ENCODE measurements at places on chromosomes 2 and 18. TPM values are rescaled to one million over a fixed set of nuclear protein-coding genes. Genes with fewer than 3 reads are reported as not detected.

GRCh38 chr2:238097988-238098871, 1.9 kb upstream of the ESPNL start:
- H3K36me3 ChIP-seq, result peaks cover 3% of the 10 kb centered on the region
- DNase-seq, result no peak
- H3K27ac ChIP-seq, result no peak overlapping the region

- no peak overlapping the region for H3K4me3 ChIP-seq
- H3K27me3 ChIP-seq, result no peaks in the 10 kb centered on the region
- DNase-seq, result no peak
- no peak overlapping the region for H3K27ac ChIP-seq
- no peaks in the 10 kb centered on the region for H3K36me3 ChIP-seq
These were observed 482.7 kb downstream of the DLGAP1 start for GRCh38 chr18:3972291-3972930.

DNA sequence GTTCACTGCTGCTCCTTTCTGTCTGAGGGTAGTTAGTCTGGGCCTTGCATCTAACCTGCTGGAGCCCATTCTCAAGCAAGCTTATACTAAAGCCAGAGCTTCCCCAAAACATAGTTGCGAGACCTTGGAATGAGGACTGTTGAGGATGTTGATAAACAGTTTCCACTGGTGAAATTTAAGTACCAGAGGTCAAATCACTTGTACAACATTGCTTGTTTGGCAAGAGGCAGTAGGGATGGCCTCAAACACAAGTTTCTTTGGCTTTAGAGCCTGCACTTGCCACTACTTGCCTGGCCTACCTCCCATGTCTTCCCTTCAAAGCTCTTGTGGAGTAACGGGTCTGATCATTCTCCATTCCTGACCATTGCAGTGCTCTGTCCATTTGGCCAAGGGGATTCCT, 262.7 kb downstream of the FHOD3 start:
- peaks cover 7% of the 10 kb centered on the region for H3K27me3 ChIP-seq
- no peaks in the 10 kb centered on the region for H3K4me1 ChIP-seq
- DNase-seq, result no peak
- H3K27ac ChIP-seq, result no peak overlapping the region
- H3K36me3 ChIP-seq, result no peaks in the 10 kb centered on the region

- H3K4me1 ChIP-seq, result peaks cover 2% of the 10 kb centered on the region
- H3K36me3 ChIP-seq, result no peaks in the 10 kb centered on the region
- H3K27me3 ChIP-seq, result no peaks in the 10 kb centered on the region
- no peak for DNase-seq
- H3K4me3 ChIP-seq, result no peak overlapping the region
- no peak overlapping the region for H3K27ac ChIP-seq
These were observed 44.9 kb upstream of the YWHAQ start for GRCh38 chr2:9675415-9676351.

- H3K27ac ChIP-seq, result no peak overlapping the region
- no peak overlapping the region for H3K4me3 ChIP-seq
- H3K4me1 ChIP-seq, result no peaks in the 10 kb centered on the region
- DNase-seq, result no peak
These were observed 82.8 kb downstream of the SMAD2 start for GRCh38 chr18:47847635-47848034.

- no peaks in the 10 kb centered on the region for H3K36me3 ChIP-seq
- DNase-seq, result no peak
- H3K4me3 ChIP-seq, result no peak overlapping the region
- peaks cover 2% of the 10 kb centered on the region for H3K27me3 ChIP-seq
- H3K4me1 ChIP-seq, result no peaks in the 10 kb centered on the region
These were observed 203.4 kb upstream of the RAB6C start for GRCh38 chr2:129775952-129776653.

GRCh38 chr2:215003001-215003400, 135.4 kb downstream of the ABCA12 start:
- no peak overlapping the region for H3K27ac ChIP-seq
- no peaks in the 10 kb centered on the region for H3K4me1 ChIP-seq
- DNase-seq, result no peak
- H3K27me3 ChIP-seq, result no peaks in the 10 kb centered on the region
- H3K4me3 ChIP-seq, result no peak overlapping the region

DNA sequence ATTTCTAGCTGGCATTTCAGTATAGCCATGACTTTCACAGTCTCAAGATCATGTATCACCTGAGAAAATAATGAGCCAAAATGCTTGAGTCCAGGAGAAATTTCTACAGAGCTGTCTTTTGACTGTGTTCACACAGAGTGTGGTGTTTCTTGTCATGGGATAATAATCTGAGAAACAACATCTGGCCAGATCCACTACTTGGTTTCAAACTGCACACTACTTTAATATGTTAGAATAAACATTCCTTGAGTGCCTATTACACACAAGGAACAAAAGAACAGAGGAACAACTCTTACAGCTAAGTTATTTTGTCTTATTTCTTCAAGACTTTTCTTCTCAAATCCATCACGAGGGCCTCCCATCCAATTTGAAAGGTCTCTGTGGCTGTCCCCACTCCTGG, 108.3 kb downstream of the SS18 start:
- DNase-seq, result no peak
- H3K27me3 ChIP-seq, result peaks cover 1% of the 10 kb centered on the region
- H3K4me3 ChIP-seq, result no peak overlapping the region
- no peak overlapping the region for H3K27ac ChIP-seq
- H3K4me1 ChIP-seq, result peaks cover 3% of the 10 kb centered on the region

DNA sequence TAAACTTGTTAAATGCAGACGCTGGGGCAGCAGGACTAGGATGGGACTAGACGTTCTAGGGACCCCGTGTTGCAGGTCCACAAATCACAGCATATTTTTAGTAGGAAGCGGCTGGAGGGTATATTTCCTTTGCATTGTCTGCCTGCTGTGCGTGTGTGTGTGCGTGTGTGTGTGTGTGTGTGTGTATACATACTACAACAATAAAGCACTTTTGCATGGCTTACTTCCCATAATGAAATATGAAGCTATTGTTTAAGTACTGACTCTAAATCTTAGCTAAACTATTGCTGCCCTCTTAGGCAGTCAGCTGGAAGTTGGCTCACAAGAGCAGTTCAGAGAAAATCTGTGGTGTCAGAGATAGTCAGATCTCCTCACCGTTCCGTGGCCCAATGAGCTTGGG, 133.4 kb downstream of the CABLES1 start:
- peaks cover 34% of the 10 kb centered on the region for H3K36me3 ChIP-seq
- no peaks in the 10 kb centered on the region for H3K27me3 ChIP-seq
- peaks cover 29% of the 10 kb centered on the region for H3K4me1 ChIP-seq
- H3K27ac ChIP-seq, result peak overlapping the region; percentile 87
- no peak for DNase-seq

DNA sequence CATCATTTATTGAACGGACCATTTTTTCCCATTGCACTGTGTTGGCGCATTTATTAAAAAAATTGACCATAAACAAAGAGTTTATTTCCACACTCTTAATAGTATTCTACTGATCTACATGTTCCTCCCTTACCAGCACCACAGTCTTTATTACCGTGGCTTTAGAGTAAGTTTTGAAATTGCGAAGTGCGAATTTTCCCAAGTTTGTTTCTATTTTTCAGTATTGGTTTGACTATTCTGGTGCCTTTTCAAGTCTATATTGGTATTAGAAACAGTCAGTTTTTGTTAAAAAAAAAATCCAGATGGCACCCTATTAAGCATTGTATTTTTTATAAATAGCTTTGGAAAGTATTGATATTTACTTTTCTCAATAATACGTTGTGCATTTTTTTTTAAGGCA, 795.1 kb upstream of the HS6ST1 start:
- DNase-seq, result no peak
- no peaks in the 10 kb centered on the region for H3K27me3 ChIP-seq
- no peaks in the 10 kb centered on the region for H3K4me1 ChIP-seq
- H3K36me3 ChIP-seq, result no peaks in the 10 kb centered on the region
- H3K27ac ChIP-seq, result no peak overlapping the region

DNA sequence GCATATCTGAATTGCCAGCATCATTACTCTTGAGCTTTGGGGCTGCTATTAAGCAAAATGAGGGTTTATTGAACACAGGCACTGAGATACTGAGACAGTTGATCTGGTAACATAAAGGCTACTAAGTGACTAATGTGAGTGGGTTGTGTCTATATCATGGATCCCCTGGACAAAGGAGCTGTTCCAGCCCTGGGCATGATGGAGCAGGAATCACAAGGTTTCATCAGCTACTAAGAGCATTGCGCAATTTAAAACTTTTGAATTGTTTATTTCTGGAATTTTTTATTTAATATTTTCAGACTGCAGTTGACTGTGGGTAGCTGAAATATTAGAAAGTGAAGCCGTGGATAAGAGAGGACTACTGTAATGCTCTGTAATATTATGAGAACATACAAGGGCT, 73.5 kb downstream of the MGAT5 start:
- H3K27ac ChIP-seq, result no peak overlapping the region
- no peaks in the 10 kb centered on the region for H3K27me3 ChIP-seq
- peaks cover 37% of the 10 kb centered on the region for H3K4me1 ChIP-seq
- no peak for DNase-seq

DNA sequence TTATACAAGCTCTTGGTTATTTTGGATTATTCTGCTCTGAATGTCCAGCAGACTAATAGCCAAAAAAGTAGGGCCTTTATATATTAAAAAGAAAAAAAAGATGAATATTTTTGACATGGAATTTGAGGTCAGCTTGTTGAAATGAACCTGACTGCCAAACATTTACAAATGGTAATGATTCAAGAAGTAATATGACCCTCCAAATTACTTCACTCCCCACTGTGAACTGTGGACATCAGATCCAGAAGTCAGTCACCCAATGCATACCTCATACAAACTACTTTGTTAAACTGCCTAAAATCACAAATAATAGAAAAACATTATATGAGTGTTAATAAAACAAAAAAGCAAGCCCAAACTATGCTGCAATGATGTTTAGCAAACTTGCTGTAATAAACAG, 10.0 kb downstream of the EPG5 start:
- no peak overlapping the region for H3K27ac ChIP-seq
- no peak overlapping the region for H3K4me3 ChIP-seq
- no peaks in the 10 kb centered on the region for H3K27me3 ChIP-seq
- peaks cover 29% of the 10 kb centered on the region for H3K36me3 ChIP-seq
- no peak for DNase-seq

- H3K27me3 ChIP-seq, result no peaks in the 10 kb centered on the region
- no peak overlapping the region for H3K27ac ChIP-seq
- no peaks in the 10 kb centered on the region for H3K36me3 ChIP-seq
- no peaks in the 10 kb centered on the region for H3K4me1 ChIP-seq
These were observed 272.9 kb upstream of the EPHA4 start for GRCh38 chr2:221845021-221845365.

DNA sequence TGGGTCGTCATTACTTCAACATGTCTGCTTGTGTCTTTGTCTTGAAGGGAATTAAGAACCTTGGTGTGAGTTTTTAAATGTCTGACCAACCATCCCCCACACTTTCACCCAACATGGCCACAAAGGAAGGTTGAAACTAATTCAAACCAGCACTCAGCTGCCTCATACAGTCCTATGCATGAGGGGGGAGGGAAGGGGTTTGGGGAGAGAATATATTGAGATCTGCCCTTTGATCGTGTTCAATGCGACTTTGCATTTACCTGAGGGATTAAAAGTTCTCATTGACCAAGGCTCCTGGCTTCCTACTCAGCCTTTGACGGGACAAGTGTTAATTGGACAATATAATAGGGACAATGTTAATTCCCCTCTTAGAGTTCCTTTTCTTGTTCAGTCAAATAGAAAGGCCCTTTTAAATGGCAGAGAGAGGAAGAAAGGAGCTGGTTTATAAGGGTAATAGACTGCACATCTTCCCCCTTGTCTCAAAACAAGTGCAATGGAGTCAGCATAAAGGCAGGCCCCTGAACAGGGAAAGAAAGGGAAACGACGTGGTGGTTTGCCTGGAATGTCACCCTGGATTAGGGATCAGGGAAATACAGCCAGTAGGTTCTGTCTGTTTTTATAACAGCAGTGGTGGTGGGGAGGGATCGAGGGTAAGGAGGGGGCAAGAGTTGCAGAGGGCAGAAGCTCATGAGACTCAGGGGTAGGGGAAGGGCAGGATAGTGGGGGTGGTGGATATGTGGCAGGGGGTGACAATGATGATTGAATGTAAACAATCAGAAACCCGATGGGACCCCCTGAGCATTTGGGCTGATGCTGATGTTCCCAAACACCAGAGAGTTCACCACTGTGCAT, 198.7 kb downstream of the MYCN start:
- H3K4me3 ChIP-seq, result no peak overlapping the region
- DNase-seq, result no peak
- H3K4me1 ChIP-seq, result no peaks in the 10 kb centered on the region
- no peak overlapping the region for H3K27ac ChIP-seq
- no peaks in the 10 kb centered on the region for H3K36me3 ChIP-seq
- peaks cover 2% of the 10 kb centered on the region for H3K27me3 ChIP-seq

GRCh38 chr18:36396190-36396589, 98.7 kb downstream of the FHOD3 start:
- no peak overlapping the region for H3K27ac ChIP-seq
- H3K27me3 ChIP-seq, result peaks cover 5% of the 10 kb centered on the region
- H3K4me3 ChIP-seq, result no peak overlapping the region

- DNase-seq, result no peak
- peaks cover 28% of the 10 kb centered on the region for H3K27me3 ChIP-seq
- no peaks in the 10 kb centered on the region for H3K36me3 ChIP-seq
- H3K4me1 ChIP-seq, result peaks cover 2% of the 10 kb centered on the region
- no peak overlapping the region for H3K27ac ChIP-seq
These were observed 32.6 kb upstream of the BCL11A start for GRCh38 chr2:60586081-60586480.

DNA sequence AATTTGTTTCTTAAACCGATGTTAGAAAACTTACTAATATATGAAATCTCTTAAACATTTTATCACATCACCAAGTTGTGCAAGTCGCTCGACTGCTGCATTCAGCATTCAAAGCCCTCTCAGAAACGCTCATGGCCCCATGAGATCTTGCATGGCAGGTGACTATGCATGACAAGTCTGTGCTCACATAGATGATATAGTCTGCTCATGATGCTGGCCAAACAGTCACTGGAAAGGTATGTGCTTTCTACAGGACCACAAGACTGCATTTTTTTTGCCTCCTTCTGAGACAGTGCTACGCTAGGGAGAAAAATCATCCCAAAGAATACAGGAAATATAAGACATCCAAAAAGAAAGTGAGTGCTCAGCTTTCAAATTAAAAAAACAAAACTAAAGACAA, 98.3 kb upstream of the ZBTB14 start:
- H3K36me3 ChIP-seq, result no peaks in the 10 kb centered on the region
- DNase-seq, result no peak
- H3K27ac ChIP-seq, result no peak overlapping the region
- no peak overlapping the region for H3K4me3 ChIP-seq

- no peaks in the 10 kb centered on the region for H3K36me3 ChIP-seq
- no peak overlapping the region for H3K4me3 ChIP-seq
- DNase-seq, result no peak
- H3K27ac ChIP-seq, result no peak overlapping the region
- H3K27me3 ChIP-seq, result no peaks in the 10 kb centered on the region
These were observed 52.2 kb downstream of the NRP2 start for GRCh38 chr2:205734436-205735037.

Gene ERICH2
- total RNA-seq, result not detected

Gene ST6GAL2
- not detected for total RNA-seq

Gene NOSTRIN
- total RNA-seq, result not detected

Gene CENPO
- 40.7 TPM for total RNA-seq

Gene ZDBF2
- 10.5 TPM for total RNA-seq

Gene B3GNT7
- not detected for total RNA-seq

Gene ZNF532
- 1.8 TPM for total RNA-seq

Gene TANK
- 51.6 TPM for total RNA-seq

Gene ASB18
- not detected for total RNA-seq

Gene RTP5
- total RNA-seq, result 0.29 TPM

Gene ESPNL
- total RNA-seq, result 0.27 TPM

Gene NXPH2
- total RNA-seq, result not detected

Gene IL1F10
- not detected for total RNA-seq

Gene CHRND
- total RNA-seq, result not detected

All from activated CD8-positive, alpha-beta T cell treated with anti-CD3 and anti-CD28 coated beads for 36 hours (primary cell).